ENCODE measurements at places on chromosomes 4 and X. TPM values are rescaled to one million over a fixed set of nuclear protein-coding genes. Genes with fewer than 3 reads are reported as not detected.

- no peak overlapping the region for H3K27ac ChIP-seq
- peaks cover 6% of the 10 kb centered on the region for H3K36me3 ChIP-seq
- DNase-seq: no peak
- H3K4me3 ChIP-seq: no peak overlapping the region
- H3K27me3 ChIP-seq: peaks cover 4% of the 10 kb centered on the region
Observed at GRCh38 chr4:17165286-17165685, 266.8 kb upstream of the LDB2 start.

The SHROOM3 gene
- total RNA-seq: not detected

The IRS4 gene
- not detected for total RNA-seq

- no peaks in the 10 kb centered on the region for H3K27me3 ChIP-seq
- H3K4me3 ChIP-seq: no peak overlapping the region
- DNase-seq: no peak
- H3K36me3 ChIP-seq: no peaks in the 10 kb centered on the region
- no peak overlapping the region for H3K27ac ChIP-seq
- no peaks in the 10 kb centered on the region for H3K4me1 ChIP-seq
Observed at GRCh38 chrX:10714531-10714930, 94.1 kb upstream of the MID1 start.

GRCh38 chrX:109863811-109864210, 130.8 kb upstream of the ACSL4 start:
- H3K4me1 ChIP-seq: no peaks in the 10 kb centered on the region
- no peak overlapping the region for H3K27ac ChIP-seq
- DNase-seq: no peak

The CT47B1 gene
- total RNA-seq: not detected

- H3K27ac ChIP-seq: no peak overlapping the region
- H3K4me3 ChIP-seq: no peak overlapping the region
- no peaks in the 10 kb centered on the region for H3K36me3 ChIP-seq
- no peaks in the 10 kb centered on the region for H3K27me3 ChIP-seq
- no peaks in the 10 kb centered on the region for H3K4me1 ChIP-seq
Observed at GRCh38 chrX:99301990-99302389, 1108.1 kb downstream of the PCDH19 start.

GRCh38 chrX:20712811-20713210, 446.1 kb upstream of the RPS6KA3 start:
- no peak overlapping the region for H3K27ac ChIP-seq
- DNase-seq: no peak
- no peaks in the 10 kb centered on the region for H3K4me1 ChIP-seq
- no peaks in the 10 kb centered on the region for H3K36me3 ChIP-seq
- H3K4me3 ChIP-seq: no peak overlapping the region

The FRG1 gene
- total RNA-seq: 68.8 TPM

The PHOX2B gene
- not detected for total RNA-seq

- DNase-seq: no peak
- no peak overlapping the region for H3K4me3 ChIP-seq
- peaks cover 7% of the 10 kb centered on the region for H3K4me1 ChIP-seq
- no peaks in the 10 kb centered on the region for H3K27me3 ChIP-seq
Observed at GRCh38 chr4:101258883-101259282, 88.4 kb downstream of the PPP3CA start.

DNA sequence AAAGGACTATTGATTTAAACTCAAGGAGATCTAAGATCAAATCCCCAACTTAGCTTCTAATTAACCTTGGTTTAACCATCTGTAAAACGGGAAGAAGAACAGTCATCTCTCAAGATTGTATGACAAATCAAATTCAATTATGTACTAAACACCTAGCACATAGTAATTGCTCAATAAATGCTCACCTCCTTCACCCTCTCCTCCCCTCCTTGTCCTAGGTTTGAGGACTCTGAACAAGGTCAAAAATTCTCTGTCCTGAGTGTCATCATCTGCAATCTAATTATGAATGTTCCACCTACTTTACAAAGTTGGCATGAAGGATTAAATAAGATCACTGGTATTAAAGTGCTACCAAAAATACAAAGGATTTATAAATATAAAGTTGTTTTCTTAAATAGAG, 320.1 kb upstream of the PPARGC1A start:
- no peak overlapping the region for H3K4me3 ChIP-seq
- H3K36me3 ChIP-seq: no peaks in the 10 kb centered on the region
- H3K4me1 ChIP-seq: no peaks in the 10 kb centered on the region
- no peak for DNase-seq
- no peaks in the 10 kb centered on the region for H3K27me3 ChIP-seq
- no peak overlapping the region for H3K27ac ChIP-seq

The GLRA3 gene
- total RNA-seq: not detected

The SMARCA1 gene
- not detected for total RNA-seq

GRCh38 chrX:103211012-103211715, 3.7 kb upstream of the BEX4 start:
- no peak overlapping the region for H3K4me3 ChIP-seq
- peaks cover 8% of the 10 kb centered on the region for H3K4me1 ChIP-seq
- H3K27ac ChIP-seq: no peak overlapping the region
- peaks cover 6% of the 10 kb centered on the region for H3K27me3 ChIP-seq
- no peaks in the 10 kb centered on the region for H3K36me3 ChIP-seq

DNA sequence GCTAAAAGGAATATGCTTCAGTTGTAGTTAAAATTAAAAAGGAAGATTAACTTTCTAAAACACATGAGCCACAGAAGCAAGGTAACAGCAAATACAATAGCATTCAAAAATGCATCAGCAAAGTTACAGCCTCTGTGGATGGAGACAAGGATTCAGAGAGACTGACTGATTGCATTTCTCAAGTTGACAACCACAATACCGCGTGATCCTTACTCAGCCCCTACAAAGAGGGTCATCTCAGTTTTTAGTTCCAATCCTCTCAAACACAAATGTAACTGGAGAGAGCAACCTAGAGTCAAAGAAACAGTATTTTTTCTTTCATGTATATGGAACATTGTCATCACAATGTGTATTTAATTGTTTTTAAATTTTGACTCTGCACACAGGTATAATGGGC, 14.2 kb upstream of the C1QTNF7 start:
- peaks cover 9% of the 10 kb centered on the region for H3K4me1 ChIP-seq
- no peaks in the 10 kb centered on the region for H3K27me3 ChIP-seq
- H3K27ac ChIP-seq: no peak overlapping the region
- DNase-seq: no peak
- peaks cover 9% of the 10 kb centered on the region for H3K36me3 ChIP-seq

DNA sequence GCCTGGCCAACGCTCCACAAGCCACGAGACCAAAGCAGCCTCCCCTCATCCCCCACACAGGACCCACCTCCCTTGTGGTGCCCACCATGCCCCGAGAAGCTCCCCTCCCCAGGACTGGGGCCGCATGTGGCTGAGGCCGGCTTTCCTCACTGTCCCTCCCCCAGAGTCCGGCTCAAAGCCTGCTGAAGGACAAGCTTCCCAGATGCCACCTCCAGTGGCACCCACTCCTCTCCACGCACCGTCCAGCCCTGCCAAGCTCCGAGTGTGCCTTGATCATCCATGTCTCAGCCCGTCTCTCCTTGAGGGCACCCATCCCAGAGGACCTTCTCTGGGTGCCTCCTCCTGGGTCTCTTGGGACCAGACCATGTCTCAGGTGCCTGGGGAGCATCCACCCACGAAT, 58.8 kb upstream of the MXD4 start:
- H3K4me3 ChIP-seq: no peak overlapping the region
- H3K36me3 ChIP-seq: no peaks in the 10 kb centered on the region
- no peak overlapping the region for H3K27ac ChIP-seq
- no peaks in the 10 kb centered on the region for H3K4me1 ChIP-seq

The SASH3 gene
- 241 TPM for total RNA-seq

- no peak overlapping the region for H3K4me3 ChIP-seq
- peaks cover 39% of the 10 kb centered on the region for H3K36me3 ChIP-seq
- H3K4me1 ChIP-seq: no peaks in the 10 kb centered on the region
- DNase-seq: no peak
- H3K27me3 ChIP-seq: no peaks in the 10 kb centered on the region
Observed at GRCh38 chr4:17958181-17958580, 63.4 kb downstream of the LCORL start.

DNA sequence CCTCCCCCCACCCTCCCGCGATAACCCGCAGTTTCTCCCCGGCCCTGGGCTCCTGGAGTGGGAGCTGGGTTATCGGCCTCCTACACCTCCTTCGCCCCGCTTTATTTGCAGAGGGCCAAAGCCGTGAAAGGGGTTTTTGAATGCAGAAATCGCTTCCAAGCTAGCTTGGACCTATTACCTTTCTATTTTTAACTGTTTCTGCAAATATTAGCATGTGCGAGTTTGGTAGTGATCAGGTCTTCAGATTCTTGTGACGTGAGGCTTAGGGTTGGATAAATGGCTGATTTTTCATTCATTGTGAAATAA, 1.3 kb downstream of the USP9X start:
- peak overlapping the region; percentile 96 for H3K27ac ChIP-seq
- no peak for DNase-seq
- peaks cover 19% of the 10 kb centered on the region for H3K4me1 ChIP-seq
- peaks cover 4% of the 10 kb centered on the region for H3K36me3 ChIP-seq
- H3K27me3 ChIP-seq: no peaks in the 10 kb centered on the region

The SH3TC1 gene
- 14.8 TPM for total RNA-seq

The MAGEA1 gene
- total RNA-seq: not detected

DNA sequence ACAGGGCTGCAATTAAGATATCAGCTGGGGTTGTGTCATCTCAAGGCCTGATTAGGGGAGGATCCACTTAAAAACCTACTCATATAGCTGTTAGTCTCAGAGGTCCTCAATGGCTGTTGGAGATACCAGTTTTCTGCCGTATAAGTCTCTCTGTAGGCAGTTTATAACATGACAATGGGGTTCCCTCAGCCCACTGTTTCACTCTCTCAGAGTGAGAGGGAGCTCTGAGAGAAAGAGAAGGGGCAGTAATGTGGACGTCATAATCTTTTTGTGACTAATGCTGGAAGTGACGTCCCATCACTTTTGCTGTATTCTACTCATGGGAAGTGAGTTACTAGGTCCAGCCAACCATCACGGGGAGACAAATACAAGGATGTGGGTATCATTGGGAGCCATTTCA, 70.3 kb downstream of the STIM2 start:
- no peak overlapping the region for H3K4me3 ChIP-seq
- peaks cover 23% of the 10 kb centered on the region for H3K36me3 ChIP-seq
- H3K4me1 ChIP-seq: peaks cover 13% of the 10 kb centered on the region
- H3K27me3 ChIP-seq: no peaks in the 10 kb centered on the region

DNA sequence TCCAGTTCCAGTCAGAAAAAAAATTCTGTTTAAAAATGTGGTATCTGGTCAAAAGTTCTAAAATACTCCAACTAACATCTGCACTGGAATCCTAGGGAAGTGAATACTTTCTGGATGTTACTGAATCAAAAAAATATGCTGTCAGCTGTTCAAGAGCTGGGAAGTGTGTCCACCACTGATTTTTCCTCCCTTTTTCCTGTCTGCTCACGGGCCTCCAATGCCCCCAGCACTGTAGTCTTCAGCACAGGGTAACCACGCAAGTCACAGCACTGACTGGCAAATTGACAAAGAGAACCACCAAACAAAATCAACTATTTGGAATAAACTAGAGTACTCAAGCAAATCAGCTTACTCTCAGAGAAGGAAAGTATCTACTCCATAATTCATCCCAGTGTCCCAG, 9.9 kb downstream of the VEGFC start:
- no peaks in the 10 kb centered on the region for H3K27me3 ChIP-seq
- no peaks in the 10 kb centered on the region for H3K4me1 ChIP-seq
- no peak for DNase-seq

The GPR119 gene
- not detected for total RNA-seq

DNA sequence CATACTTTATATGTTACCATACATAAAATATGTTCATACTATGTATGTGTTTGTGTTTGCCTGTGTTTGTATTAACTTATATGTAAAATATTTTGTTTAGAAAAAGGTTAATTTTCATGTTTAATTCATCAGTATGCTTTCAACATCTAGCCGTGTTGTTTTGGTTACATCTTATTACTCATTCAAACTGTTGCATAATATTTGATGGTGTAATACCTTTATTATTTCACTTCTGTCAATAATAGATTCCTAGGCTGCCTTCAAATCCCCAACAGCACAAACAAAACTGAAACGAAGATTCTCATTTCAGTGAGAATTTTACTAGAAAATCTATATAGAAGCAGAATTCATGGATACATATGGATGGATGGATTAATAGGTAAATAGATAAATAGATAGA, 462.3 kb upstream of the ADGRL3 start:
- H3K36me3 ChIP-seq: no peaks in the 10 kb centered on the region
- H3K27me3 ChIP-seq: no peaks in the 10 kb centered on the region
- H3K4me1 ChIP-seq: no peaks in the 10 kb centered on the region
